ENCODE measurements at places on chromosomes 1 and 21.

- DNase-seq = no peak
These were observed 181.3 kb downstream of the VPS13D start for GRCh38 chr1:12411098-12411497.

- no peak for DNase-seq
These were observed 11.1 kb upstream of the PAXBP1 start for GRCh38 chr21:32782698-32783097.

DNA sequence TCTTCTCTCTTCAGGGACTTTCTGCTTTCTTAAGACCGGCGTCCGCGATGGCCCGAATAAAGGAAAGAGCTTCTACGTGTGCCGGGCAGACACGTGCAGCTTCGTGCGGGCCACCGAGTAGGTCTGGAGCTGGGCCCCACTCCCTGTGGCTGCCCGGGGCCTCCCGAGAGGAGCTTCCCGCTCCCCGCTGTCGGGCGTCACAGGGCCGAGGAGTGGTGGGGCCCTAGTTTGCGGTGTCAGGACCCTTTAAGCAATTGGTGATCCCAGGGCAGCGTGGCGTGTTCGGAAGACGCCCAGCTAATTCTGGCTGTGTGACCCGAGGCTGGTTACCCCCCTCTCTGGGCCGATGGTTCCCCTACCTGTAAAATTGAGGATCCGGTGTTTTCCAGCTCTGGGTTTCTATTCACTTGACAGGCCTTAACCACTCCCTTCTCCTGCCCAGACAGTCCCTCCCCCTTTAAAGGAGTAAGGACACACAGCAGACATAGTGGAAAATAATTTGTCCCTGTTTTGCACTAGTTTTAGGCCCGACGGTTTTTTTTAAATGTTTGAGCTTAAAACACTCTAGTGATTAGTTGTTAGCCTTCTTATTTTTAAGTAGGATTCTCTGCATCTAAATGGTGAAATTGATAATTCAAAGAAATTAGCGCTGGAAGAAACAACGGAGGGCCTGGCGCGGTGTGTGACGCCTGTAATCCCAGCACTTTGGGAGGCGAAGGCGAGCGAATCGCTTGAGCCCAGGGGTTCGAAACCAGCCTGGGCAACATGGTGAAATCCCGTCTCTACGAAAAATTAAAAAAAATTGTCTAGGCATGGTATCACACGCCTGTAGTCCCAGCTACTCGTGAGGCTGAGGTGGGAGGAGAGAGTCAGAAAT, 553 bp downstream of the TTF2 start:
- no peak for DNase-seq

- no peak for DNase-seq
These were observed 141.1 kb upstream of the IRF2BP2 start for GRCh38 chr1:234750922-234751627.

- DNase-seq = peak; percentile 78
These were observed 20.9 kb downstream of the POFUT2 start for GRCh38 chr21:45266518-45267389.

GRCh38 chr1:116909512-116910378, at the start of gene PTGFRN:
PTGFRN (plus strand) TSS chr1:116909916; CDS start chr1:116910204, 288 bp downstream.
- no peak for DNase-seq

DNA sequence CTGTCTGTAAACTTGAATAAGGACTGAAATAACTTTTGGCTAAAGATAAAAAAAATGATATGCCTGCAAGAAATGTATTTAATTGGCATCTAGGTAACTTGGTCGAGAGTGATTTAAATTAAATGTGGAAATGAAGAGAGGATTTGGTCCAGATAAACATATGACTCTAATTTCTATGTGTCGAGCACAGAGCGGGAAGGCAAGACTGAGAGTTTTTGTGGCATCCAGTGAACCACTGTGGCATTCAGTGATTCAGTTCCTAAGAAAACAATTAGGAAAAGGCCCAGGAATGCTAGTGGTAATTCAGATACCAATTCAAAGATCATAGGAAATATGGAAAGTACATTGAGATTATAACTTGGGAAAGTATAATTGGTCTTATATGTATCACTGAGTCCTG, 39.6 kb downstream of the PDE4B start:
- no peak for DNase-seq

- DNase-seq = no peak
These were observed 9.9 kb upstream of the PAQR6 start for GRCh38 chr1:156257711-156258110.

GRCh38 chr1:199665371-199665770, 362.1 kb upstream of the NR5A2 start:
- no peak for DNase-seq

DNA sequence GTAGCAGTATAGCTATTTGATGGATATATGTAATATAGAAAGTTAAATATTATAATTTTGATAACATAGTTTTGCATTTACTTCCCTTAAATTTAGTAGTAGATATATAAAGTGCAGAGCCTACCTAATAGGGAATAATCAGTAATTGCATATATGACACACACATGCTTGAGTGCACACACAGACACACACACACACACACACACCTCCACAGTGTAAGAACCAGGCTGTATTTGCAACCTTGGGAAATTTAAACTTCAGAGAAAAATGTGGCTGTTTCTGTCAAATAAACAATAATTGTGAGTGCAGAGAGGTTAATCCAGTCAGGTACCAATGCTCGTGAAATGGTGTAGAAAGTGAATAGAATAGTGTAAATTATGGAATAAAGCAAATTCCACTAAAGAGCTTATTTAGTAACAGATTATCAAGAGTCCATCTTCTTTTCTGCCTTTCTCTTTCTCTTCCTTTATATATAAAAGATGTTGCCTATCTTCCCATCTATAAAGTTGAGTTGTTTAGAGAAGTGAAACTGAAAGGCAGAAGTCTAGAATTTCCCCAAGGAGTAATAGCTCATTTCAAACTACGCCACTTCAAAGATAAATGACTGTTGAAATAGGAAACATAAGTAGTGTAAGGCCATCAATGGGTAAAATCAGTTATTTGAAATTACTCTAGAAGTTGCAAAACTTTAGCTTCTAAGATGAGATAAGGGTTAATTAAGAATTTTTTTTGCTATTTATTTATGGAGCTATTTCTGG, 273.7 kb downstream of the SRGAP2C start:
- DNase-seq = no peak

DNA sequence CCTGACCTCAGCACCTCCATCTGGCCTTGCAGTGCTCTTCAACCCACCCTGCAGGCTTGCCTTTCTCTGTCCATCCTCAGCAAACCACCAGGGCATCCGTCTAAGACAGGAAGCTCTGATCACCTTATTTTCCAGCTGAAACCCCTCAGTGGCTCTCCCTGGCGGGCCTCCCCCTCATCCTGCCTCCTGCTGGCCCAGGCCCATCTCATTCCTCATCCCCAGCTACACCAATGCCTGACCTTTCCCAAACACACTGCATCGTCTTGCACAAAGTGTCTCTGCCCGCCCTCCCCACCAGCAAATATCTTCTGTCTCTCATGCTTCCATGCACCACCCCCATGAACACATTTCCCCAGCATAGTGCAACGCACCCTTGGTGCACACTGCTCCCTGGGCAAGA, 205.0 kb downstream of the TOMM20 start:
- no peak for DNase-seq

GRCh38 chr1:215878128-215878527, 311.0 kb downstream of the KCTD3 start:
- no peak for DNase-seq

DNA sequence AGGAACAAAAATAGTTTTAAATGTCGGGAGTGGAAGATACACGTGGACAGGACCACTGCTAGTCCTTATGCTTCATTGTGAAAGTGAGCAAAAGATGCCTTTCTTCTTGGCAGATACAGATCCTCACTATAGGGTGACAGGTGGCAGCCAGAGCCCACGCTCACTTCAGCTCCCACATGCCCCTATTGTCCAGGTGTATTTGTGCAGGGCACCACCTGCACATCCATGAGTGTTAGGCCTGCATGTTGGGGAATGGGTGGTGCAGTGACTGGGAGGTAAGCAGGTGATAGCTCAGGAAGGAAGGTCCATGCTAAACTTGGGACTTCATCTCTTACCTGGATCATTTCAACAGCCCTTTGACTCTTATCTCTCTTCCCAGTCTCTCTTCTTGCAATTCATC, 27.4 kb downstream of the SLC5A9 start:
- DNase-seq = no peak

- DNase-seq = no peak
These were observed 64.3 kb upstream of the ZC3H12A start for GRCh38 chr1:37410105-37410504.

Data from T-helper 2 cell (primary cell).